PC-3 (cell line): ENCODE measurements at places on chromosomes 16 and 17. TPM values are rescaled to one million over a fixed set of nuclear protein-coding genes. Genes with fewer than 3 reads are reported as not detected.
A peak's percentile ranks its signal among the peaks of the same experiment; 100 is the strongest.

- no peak overlapping the region for H3K4me3 ChIP-seq
- no peak overlapping the region for H3K27ac ChIP-seq
- no peaks in the 10 kb centered on the region for H3K27me3 ChIP-seq
- H3K36me3 ChIP-seq, result no peaks in the 10 kb centered on the region
Measured at GRCh38 chr17:6204203-6204722, 134.1 kb downstream of the WSCD1 start.

- no peak overlapping the region for H3K4me3 ChIP-seq
- H3K27me3 ChIP-seq, result no peaks in the 10 kb centered on the region
- no peaks in the 10 kb centered on the region for H3K4me1 ChIP-seq
Measured at GRCh38 chr16:78641433-78641832, 542.0 kb downstream of the WWOX start.

- H3K27ac ChIP-seq, result no peak overlapping the region
- peak; percentile 45 for DNase-seq
- no peak overlapping the region for H3K4me3 ChIP-seq
- H3K27me3 ChIP-seq, result peaks cover 96% of the 10 kb centered on the region
- no peaks in the 10 kb centered on the region for H3K4me1 ChIP-seq
Measured at GRCh38 chr17:79607940-79608623, 2.8 kb downstream of the RBFOX3 start.

GRCh38 chr17:55931446-55931845 is 180.6 kb downstream of the PCTP start:
- no peaks in the 10 kb centered on the region for H3K4me1 ChIP-seq
- no peaks in the 10 kb centered on the region for H3K27me3 ChIP-seq
- DNase-seq, result no peak
- H3K36me3 ChIP-seq, result no peaks in the 10 kb centered on the region

- no peak for DNase-seq
- H3K27ac ChIP-seq, result no peak overlapping the region
- no peak overlapping the region for H3K4me3 ChIP-seq
- peaks cover 23% of the 10 kb centered on the region for H3K4me1 ChIP-seq
- no peaks in the 10 kb centered on the region for H3K27me3 ChIP-seq
Measured at GRCh38 chr17:3007651-3008121, 55.7 kb downstream of the OR1D5 start.

Gene SECTM1
- 56.0 and 61.7 TPM in 2 replicates for total RNA-seq

GRCh38 chr17:48100160-48100559 is 1.1 kb downstream of the CBX1 start:
- H3K4me3 ChIP-seq, result peak overlapping the region; percentile 78
- peaks cover 8% of the 10 kb centered on the region; the same call in 1 of the 2 replicates for H3K36me3 ChIP-seq
- H3K27ac ChIP-seq, result no peak overlapping the region

Gene HID1
- total RNA-seq, result 40.6 and 51.0 TPM in 2 replicates

Gene CDK5R1
- total RNA-seq, result 1.7 and 3.0 TPM in 2 replicates

Gene SCPEP1
- 56.0 and 73.3 TPM in 2 replicates for total RNA-seq

DNA sequence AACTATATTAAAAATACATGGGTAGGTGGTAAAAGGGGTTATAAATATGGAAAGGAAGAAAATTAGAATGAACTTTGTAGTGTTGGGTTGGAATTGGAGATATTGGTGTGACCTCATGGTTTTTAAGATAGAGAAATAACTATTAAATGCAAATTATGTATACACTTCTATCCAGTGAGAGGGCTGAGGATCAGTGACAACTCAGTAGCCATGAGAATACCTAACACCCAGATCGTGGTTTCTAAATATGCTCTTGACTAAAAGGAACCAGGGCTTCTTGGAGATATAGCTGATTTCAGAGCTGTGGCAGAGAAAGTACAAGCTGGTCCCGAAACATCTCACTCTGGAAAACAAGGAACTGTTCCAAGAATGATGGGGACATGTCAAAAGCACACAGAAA is 44.4 kb downstream of the SLC6A4 start:
- no peaks in the 10 kb centered on the region for H3K4me1 ChIP-seq
- H3K27ac ChIP-seq, result no peak overlapping the region
- no peak overlapping the region for H3K4me3 ChIP-seq
- no peaks in the 10 kb centered on the region for H3K36me3 ChIP-seq

GRCh38 chr16:89104930-89105571 is 11.4 kb downstream of the ACSF3 start:
- H3K27me3 ChIP-seq, result no peaks in the 10 kb centered on the region
- H3K4me1 ChIP-seq, result no peaks in the 10 kb centered on the region
- no peak overlapping the region for H3K4me3 ChIP-seq

Gene ZNF668
- 15.6 and 19.2 TPM in 2 replicates for total RNA-seq

DNA sequence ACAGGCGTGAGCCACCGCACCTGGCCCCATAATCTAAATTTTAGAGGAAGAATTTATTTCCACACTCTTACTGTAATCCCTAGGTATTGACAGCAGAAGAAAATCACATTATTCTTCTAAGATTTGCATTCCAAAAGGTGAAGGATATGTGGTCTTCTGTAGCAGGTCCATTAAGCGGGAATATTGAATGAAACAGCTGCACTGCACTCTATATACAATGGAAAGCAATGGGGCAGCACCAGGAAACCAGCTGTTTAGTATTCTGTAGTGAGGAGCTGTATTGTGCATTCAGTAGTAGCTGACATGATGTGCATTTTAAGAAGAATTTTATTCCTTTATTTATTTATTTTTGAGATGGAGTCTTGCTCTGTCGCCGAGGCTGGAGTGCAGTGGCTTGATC is 49.6 kb downstream of the PSMD12 start:
- H3K27me3 ChIP-seq, result no peaks in the 10 kb centered on the region
- peaks cover 4% of the 10 kb centered on the region; the same call in 1 of the 2 replicates for H3K4me1 ChIP-seq
- no peaks in the 10 kb centered on the region for H3K36me3 ChIP-seq
- DNase-seq, result no peak
- no peak overlapping the region for H3K4me3 ChIP-seq
- H3K27ac ChIP-seq, result no peak overlapping the region

DNA sequence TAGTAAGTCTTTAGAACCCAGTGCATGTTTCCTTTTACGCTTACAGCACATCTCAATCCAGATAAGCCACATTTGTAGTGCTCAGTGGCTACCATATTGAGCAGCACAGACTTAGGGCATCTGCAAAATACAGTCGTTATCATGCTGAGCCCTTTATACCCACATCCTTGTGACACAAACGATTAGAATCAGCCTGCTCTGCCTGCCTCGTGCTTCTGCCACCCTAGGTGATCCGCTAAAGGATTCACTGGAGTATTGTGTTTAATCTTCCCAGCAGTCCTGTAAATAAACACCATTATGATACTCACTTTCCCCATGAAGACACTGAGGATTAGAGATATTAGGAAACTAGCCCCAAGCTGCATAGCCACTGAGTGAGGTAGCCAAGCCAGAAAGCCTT is 51.3 kb upstream of the FA2H start:
- H3K27ac ChIP-seq, result no peak overlapping the region
- no peaks in the 10 kb centered on the region for H3K27me3 ChIP-seq
- H3K4me1 ChIP-seq, result no peaks in the 10 kb centered on the region
- H3K4me3 ChIP-seq, result no peak overlapping the region
- DNase-seq, result no peak
- no peaks in the 10 kb centered on the region for H3K36me3 ChIP-seq

GRCh38 chr16:10338426-10338825 is 47.4 kb upstream of the ATF7IP2 start:
- DNase-seq, result no peak
- H3K27me3 ChIP-seq, result no peaks in the 10 kb centered on the region
- no peak overlapping the region for H3K4me3 ChIP-seq
- H3K4me1 ChIP-seq, result peaks cover 10% of the 10 kb centered on the region
- H3K36me3 ChIP-seq, result no peaks in the 10 kb centered on the region

Gene NEUROD2
- not detected in 2 replicates for total RNA-seq

DNA sequence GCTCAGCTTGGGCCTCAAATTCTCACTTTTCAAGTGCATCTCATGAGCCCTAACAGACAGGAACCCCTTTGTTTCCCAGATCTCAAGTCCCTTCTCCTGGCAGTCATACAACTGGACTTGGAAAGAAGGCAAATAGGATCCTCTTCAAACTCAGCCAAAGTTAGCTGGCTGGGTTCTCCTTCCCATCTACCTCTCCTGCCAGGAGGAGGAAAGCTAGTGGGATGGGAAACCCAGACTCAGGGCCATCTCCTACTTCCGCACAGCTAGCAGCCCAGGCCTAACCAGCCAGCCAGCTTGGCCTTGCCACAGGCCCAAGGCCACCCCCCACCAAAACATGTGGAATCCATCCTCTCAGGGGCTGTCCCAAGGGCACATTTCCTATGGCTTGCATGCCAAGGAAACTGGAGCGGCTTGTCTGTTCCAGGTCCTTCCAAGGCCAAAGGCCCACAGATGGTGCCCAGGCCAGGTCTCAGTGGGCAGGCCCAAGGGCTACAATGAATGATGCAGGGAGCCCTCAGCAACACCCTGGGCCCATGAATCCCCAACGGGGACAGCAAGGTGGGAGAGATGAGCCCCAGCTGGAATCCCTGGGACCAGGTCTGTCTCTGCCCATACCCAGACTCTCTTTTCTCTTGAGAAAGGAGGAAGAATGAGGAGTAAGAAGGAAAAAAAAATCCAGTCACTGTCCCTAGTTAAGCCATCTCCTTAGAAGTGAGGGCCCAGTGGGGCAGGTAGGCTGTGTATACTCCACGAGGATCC is 1.7 kb downstream of the SMARCD2 start:
- H3K36me3 ChIP-seq, result peaks cover 8% of the 10 kb centered on the region; the same call in 1 of the 2 replicates
- no peak for DNase-seq
- no peaks in the 10 kb centered on the region for H3K27me3 ChIP-seq
- H3K4me3 ChIP-seq, result peak overlapping the region; percentile 88
- no peak overlapping the region for H3K27ac ChIP-seq

Gene TBC1D3K
- total RNA-seq, result not detected in 2 replicates

Gene NPW
- 3.8 and 5.6 TPM in 2 replicates for total RNA-seq

Gene RMI2
- 10.2 and 10.9 TPM in 2 replicates for total RNA-seq

DNA sequence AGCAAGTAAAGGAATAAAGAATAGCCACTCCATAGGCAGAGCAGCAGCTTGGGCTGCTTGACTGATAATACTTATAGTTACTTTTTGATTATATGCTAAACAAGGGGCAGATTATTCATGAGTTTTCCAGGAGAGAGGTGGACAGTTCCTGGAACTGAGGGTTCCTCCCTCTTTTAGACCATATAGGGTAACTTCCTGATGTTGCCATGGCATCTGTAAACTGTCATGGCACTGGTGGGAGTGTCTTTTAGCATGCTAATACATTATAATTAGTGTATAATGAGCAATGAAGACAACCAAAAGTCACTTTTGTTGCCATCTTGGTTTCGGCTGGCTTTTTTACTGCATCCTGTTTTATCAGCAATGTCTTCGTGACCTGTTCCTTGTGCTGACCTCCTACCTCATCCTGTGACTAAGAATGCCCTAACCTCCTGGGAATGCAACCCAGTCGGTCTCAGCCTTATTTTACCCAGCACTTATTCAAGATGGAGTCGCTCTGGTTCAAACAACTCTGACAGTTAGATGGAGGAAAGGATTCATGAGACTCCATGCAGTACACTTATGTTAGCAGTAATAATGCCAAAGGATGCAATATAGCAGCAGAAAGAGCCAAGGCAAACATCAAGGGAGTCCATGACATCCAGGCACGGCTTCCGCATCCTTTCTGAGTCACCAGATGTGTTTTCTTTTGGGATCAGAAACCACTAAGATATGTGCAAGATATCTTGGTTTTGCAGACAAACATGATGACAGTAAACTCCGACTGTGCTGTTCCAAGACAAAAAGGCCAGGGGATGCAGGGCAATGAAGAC is 55.8 kb upstream of the B4GALNT2 start:
- peak overlapping the region; percentile 68 for H3K27ac ChIP-seq
- DNase-seq, result peak; percentile 97
- H3K4me1 ChIP-seq, result peaks cover 25% of the 10 kb centered on the region
- no peaks in the 10 kb centered on the region for H3K27me3 ChIP-seq

DNA sequence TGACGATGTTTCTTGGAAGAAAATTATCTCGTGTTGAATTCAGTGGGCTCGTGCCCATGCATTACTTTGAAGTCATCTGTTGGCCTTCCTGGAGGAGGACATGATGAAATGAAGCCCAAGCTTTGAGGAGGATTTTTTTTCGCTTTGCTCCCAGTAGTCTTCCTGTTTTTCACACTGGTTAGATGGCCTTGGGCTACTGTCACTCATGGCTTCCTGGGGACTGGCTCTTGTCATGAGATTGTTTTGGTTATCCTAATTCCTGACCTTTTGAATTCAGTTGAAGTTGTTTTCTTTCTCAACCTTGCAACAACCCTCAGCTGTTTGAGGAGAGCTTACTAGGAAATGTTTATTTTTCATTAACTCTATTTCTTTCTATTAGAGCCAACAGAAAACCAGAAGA is 430.7 kb downstream of the HS3ST3B1 start:
- H3K4me3 ChIP-seq, result no peak overlapping the region
- DNase-seq, result no peak
- peaks cover 8% of the 10 kb centered on the region for H3K27me3 ChIP-seq
- no peaks in the 10 kb centered on the region for H3K36me3 ChIP-seq

DNA sequence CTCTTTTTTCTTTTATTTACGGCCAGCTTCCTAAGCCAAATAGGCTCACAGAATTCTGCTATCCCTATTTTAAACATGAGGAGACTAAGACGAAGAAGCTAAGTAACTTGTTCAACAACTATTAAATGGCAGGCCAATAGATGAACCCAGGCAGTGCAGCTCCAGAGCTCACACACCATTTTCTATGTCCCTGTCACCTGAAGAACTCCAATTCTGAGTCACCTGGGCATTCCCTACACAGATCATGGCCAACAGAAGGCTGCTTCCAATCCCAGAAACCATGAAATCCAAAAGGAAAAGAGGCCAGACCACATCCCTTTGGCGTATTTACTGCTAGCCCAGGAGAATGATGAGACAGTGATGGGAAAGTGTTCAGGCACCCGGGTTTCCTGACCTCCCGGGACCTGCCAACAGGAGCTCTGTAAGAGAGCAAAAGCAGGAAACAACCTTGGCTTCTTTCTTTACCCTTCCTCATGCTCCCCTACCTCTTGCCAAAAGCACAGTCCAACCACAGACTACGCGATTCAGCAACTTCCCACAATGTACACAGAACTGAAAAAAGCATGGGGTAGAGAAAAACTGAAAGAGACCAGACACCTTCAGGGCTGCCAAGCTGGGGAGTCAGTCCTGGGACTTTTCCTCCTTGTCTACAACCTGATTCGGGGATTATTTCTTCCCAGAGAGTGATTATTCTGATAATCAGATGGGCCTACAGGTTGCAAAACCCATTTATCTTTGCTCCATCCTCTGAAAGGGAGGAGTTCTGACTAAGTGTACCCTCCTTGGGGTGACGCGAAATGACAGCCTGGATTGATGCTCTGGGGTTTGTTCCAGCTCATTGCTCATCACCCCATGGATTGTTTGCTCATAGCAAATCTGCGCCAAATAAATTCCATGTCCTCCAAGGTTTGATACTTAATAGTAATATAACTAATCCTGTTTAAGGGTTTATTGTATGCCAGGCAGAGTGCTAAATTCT is 47.8 kb upstream of the HAS3 start:
- no peaks in the 10 kb centered on the region for H3K27me3 ChIP-seq
- peak overlapping the region; percentile 21; the same call in 1 of the 2 replicates for H3K4me3 ChIP-seq
- peaks cover 29% of the 10 kb centered on the region for H3K4me1 ChIP-seq
- no peaks in the 10 kb centered on the region for H3K36me3 ChIP-seq
- peak; percentile 93 for DNase-seq
